ENCODE measurements at places on chromosomes 3 and 15.

GRCh38 chr3:113947372-113948014, at the start of gene ZDHHC23:
Gene ZDHHC23, plus strand, starts transcription at chr3:113948013. Its CDS starts 790 bp downstream, at chr3:113948803.
- DNase-seq = peak; percentile 31

- no peak for DNase-seq
Observed at GRCh38 chr3:55615694-55616295, 128.7 kb upstream of the WNT5A start.

DNA sequence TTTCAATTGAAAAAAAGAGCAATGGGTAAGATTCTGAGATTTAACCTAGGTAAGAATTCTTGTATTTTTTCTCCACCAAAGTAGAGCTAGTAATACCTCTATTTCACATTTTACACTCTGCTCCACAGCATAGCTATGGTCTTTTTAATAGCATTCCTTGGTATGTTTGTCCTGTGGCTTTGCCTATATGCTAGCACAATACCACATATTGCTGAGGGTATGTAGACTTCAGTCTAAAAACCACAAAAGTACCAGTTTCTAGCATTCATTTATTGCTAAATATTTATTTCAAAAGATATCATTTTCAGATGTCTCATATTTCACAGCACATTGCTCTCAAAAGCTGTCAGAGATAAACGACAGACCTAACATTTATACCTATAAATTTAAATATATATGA, 18.2 kb upstream of the EOGT start:
- DNase-seq = no peak

DNA sequence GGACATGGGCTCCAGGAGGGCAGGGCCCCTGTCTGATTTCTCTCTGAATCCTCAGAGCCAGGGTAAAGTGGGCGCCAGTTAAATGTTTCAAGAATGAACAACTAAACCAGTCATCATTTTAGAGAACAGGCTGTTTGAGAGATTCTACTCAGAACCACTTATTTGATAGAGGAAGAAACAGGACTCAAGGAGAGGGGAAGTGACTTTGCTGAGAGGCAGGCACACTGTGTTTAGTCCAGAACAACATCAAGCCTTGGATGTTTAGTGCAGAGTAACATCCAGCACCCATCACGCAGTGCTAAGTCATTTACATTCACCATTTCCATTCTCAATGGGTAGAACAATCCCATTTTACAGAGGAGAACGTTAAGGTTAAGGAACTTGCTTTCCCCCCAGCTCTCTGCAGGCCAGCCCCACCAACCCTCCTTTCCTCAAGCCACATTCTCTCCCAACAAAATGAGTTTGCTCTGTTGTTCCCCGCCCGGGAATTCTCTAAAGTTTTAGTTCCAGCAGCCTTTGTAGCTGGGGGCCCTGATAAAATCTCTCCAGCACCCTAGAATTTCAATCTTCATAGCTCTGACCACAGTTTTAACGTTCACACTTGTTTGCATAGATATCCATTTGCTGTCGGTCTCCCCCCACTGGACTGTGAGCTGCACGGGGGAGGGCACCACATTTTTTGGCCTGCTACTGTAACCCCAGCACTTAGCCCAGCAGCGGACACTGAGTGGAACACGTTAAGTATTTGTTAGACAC, 962 bp downstream of the NMNAT3 start:
- DNase-seq = no peak

DNA sequence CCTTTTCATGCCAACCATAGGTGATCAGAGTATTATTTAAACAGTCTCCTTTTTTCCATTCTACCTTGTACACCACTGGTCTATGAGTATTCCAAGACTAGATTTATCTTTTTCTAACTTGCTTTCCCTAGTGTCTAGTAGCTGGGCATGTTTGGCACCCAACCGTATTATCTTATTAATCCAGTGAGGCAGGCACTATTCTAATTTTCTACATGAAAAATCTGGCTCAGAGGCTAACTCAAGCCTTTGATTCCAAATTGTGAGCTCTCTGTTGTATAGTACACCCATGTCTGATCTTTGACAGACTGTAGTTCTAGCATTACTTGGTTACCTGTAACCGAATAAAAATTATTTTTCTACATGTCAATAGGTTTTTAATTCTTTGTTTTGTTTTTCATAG, 76.7 kb upstream of the PLXND1 start:
- no peak for DNase-seq

- no peak for DNase-seq
Observed at GRCh38 chr15:58083526-58083925, 18.0 kb upstream of the ALDH1A2 start.

DNA sequence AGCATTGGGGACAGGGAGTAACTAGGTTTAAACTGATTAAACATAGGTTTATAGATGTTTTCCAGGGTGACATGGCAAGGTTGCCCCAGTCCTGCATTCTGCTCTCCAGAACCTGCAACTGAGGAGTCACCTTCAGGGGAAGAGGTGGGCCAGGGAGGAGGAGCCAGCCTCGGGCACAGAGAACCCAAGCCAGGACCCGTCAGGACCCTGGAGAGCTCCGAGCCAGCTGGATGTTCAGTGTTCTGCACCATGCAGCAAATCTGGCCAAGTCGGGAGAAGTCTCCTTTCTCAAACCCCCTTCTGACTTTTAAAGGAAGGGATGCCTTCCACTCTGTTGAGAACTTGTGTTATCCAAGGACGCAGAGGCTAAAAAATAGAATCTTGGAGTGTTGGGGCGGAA, 62.1 kb upstream of the SLC6A11 start:
- no peak for DNase-seq

DNA sequence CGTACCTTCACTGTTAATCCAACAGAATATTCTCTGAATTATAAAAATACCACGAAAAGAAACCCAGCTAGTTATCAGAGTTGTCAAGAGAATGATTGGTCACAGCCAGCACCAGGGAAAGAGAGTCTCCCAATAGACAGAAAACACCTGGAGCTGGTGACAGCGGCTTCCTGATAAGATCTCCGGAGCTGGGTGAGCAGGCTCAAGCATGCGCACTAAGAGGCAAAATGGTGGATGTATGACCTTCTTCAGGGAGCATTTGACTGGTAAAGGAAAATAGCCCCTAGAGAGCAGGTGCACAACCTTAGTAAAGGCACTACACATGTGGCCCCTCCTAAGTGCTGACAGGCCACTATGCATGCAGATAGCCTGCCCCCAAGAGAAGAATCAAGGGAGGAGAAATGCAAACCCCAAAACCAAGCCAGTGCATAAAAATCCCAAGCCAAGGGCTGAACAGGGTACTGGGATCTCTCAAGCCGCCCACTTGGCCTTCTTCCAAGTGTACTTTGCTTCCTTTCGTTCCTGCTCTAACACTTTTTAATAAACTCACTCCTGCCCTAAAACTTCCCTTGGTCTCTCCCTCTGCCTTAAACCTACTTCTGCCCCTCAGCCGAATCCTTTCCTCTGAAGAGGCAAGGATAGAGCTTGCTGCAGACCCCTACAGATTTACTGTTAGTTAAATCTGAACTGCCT, 93.2 kb downstream of the UACA start:
- no peak for DNase-seq

Data from omental fat pad (tissue), 4 donors.